ENCODE measurements at places on chromosomes 13 and 19.

DNA sequence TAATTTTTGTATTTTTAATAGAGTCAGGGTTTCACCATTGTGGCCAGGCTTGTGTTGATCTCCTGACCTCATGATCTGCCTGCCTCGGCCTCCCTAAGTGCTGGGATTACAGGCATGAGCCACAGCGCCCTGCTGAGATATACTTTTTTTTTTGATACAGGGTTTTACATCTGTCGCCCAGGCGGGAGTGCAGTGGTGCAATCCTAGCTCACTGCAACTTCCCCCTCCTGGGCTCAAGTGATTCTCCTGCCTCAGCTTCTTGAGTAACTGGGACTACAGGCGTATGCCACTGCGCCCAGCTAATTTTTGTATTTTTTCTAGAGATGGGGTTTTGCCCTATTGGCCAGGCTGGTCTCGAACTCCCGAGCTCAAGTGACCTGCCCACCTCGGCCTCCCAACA lies 2.0 kb downstream of the COLGALT1 start:
- DNase-seq, result no peak

DNA sequence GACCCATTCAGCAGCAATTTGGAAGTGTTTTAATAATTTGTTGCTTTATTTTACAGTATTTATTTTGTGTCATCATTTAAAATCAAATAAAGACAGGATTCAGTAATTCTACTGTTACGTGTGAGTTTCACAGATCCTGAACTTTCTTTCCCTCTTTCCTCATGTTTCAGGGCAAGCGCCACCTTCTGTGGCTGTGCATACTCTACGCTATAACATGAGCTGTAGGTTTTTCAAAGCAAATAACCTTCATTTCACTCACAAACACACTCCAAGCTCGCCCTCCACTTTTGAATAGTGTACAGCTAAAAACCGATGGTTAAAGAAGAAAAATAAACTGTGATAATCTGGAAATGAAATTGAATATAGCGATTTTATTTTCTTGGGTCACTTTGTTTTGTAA lies 753.3 kb downstream of the OLFM4 start:
- no peak for DNase-seq

GRCh38 chr19:13022111-13022858 lies 27.0 kb downstream of the NFIX start:
- no peak for DNase-seq

- DNase-seq, result no peak
Observed at GRCh38 chr19:8513036-8513686, 806 bp downstream of the ZNF414 start.

GRCh38 chr13:114007566-114007965 lies 33.7 kb upstream of the C13orf46 start:
- DNase-seq, result no peak

DNA sequence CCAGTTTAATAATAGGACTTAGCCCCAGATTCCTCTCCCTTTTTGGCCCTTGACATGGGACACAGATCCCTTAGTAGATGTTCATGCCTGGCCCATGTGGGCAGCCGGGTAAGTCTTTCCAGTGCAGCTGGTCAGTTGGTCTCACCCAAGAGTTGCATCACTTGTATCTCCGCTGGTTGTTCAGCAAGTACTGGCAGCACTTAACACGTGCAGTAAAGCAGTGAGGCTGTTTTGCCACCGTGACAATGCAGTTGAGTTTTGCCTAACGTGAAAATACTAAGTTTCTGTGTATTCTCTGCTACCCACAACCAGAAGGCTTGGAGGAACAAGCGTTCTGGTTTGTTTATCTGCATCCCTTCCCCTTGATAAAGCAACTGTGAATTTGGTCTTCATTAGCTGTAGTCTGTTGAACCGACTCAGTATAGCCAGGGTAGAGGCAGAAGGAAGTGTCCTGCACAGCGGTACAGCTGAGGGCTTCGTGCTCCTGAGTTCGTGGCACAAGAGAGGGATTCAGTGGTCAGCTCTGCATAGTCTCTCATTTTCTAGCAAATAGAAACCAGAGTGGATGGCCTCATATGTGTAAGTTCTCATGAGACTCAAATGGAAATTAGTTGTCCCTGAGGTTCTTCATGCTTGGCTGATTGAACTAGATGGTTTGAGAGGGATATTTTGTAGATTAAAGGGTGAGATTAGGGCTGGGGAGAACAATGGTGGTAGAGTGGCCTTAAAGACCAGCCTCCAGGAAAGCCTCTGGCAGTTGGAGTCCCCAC lies 50.3 kb downstream of the ARHGEF7 start:
- DNase-seq, result no peak

- no peak for DNase-seq
Observed at GRCh38 chr13:35593651-35594050, 117.2 kb upstream of the MAB21L1 start.

GRCh38 chr13:37375724-37376123 lies 222.8 kb downstream of the POSTN start:
- no peak for DNase-seq

GRCh38 chr19:35889370-35890112 lies 10.8 kb downstream of the NFKBID start:
- no peak for DNase-seq

DNA sequence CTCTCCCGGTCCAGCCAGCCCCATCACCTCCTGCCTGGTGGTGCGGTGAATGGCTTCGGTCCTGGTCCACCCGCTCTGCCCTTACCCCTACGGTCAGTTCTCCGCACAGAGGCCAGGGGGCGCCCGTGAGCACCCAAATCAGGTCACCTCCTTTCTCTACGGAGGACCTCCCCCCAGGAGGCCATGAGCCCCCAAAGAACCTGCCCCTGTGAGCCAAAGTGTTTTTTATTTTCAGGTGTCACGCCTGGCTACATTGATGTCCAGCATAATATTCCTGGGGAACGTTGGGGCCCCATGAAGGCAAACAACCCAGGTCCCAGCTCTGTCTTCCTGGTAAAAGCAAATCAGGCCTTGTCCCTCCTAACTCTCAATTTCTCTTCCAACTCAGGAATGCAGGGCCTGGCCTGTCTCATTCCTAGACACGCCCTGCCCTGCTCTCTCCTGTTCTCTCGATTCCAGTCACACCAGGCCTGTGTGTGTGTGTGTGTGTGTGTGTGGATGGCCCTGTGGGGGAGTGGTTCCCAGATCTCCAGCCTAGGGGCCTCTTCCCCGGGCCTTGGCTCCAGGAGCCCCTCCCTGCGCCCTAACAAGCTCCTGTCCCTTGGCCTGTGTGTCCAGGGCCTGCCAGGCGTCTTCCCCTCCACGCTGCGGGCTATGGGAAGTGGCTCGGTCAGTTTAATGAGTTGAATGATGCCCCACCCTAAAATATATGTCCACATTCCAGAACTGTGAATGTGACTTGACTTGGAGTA lies 9.7 kb upstream of the GIPC1 start:
- peak; percentile 71 for DNase-seq

GRCh38 chr19:29247051-29247450 lies 34.1 kb upstream of the UQCRFS1 start:
- DNase-seq, result no peak

DNA sequence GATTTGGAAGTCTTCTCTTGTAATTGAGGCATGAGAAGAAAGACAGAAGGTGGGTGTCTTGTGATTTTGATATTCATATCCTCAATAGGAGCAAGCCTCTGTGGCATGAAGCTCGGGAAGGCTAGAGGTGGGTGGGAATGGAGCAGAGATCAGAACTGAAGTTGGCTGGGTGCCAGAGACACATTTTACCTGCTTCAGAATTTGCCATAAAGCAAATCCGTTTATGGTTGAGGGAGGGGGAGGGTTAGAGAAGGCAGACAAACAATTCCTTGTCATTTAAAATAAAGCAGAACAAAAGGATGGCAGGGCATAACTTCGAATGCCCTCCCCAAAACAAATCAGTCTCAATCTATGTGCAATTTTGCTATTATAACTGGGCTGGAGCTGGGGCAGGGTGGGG lies 305.9 kb downstream of the KLF5 start:
- no peak for DNase-seq

- no peak for DNase-seq
Observed at GRCh38 chr13:114062754-114063153, 69.7 kb downstream of the RASA3 start.

GRCh38 chr19:9139609-9140158 lies 513 bp upstream of the ZNF317 start:
- no peak for DNase-seq

- no peak for DNase-seq
Observed at GRCh38 chr13:110237875-110238817, 68.8 kb downstream of the COL4A1 start.

- no peak for DNase-seq
Observed at GRCh38 chr19:3470500-3471128, 9.7 kb downstream of the SMIM24 start.

- peak; percentile 32 for DNase-seq
Observed at GRCh38 chr13:39410096-39410901, 192.7 kb downstream of the LHFPL6 start.

GRCh38 chr13:50082426-50083281 lies 67.4 kb downstream of the KCNRG start:
- peak; percentile 38 for DNase-seq

- no peak for DNase-seq
Observed at GRCh38 chr13:51035978-51036377, 75.1 kb downstream of the C13orf42 start.

DNA sequence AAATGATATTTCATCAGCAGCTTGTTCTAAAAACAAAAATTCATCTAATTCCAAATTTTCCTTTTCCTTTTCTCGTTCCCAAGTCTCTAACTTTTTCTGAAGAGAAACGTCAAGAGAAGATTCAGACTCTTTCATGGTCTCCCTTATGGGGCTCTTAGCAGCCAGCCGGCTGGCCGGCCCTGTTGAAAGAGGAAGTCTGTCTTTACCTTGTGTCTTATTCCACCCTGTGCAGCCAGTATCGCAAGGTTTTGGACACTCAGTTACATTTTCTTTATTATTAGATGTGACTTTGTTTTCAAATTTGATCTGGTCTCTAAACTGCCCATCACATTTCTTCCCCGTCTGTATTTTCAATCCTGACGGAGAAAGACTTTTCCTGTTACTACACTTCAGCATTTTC lies 142.3 kb downstream of the RNF17 start:
- DNase-seq, result no peak

GRCh38 chr13:31878052-31878451 lies 138.7 kb downstream of the RXFP2 start:
- DNase-seq, result no peak

DNA sequence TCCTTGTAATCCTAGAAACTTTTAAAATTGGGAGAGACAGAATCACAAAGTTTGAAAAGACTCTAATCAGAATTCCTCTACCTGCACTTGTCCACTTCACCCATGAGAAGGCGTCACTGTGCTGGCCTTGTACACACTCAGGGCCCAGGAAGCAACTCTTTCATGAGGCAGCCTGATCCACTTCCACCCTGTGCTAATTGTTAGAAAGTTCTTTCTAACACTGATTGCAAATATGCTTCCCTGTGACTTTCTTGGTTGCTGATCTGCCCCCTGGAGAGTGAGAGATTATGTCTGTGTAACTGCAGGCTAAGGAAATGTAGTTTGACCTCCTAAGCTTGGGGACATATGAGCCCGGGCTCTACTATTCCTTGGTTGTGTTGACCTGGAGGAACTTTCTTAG lies 494.6 kb downstream of the MYO16 start:
- no peak for DNase-seq

DNA sequence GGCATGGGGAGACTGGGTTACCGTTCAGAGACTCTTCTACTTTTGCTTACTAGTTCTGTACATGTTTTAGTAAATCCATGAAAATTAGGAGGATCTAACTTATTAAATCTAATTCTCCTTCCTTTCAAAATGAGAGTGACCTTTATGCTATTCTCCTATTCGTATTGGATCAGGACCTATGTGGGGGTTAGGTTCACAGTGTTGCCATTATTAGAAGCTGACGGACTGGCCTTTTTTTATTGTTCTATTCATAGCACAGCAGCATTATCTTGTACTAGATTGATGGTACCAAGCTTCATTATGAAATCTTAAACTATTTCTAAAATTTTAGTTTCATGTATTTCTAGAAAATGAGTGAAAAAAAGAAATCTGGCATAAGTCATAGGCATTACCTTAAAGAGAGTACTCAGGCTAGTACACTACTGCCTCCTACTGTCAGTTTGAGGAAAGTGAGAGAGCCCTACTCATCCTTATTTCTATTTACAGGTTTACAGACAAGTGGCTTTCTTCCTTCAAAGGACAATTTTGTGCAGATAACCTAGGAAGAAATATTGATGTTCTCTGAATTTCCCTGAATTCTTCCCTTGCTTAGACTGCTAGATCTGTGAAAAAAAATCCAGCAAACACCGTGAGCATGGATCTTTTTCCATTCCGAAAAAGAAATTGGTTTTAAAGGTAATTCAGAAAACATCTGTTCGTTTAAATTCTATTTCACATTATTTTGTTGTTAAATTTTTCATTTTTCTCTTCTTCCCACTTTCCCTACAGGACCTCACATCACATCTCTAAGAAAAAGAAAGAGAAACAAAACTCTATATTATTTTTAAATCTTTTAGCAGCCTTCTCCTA lies 485.5 kb downstream of the DIAPH3 start:
- no peak for DNase-seq

GRCh38 chr19:42255766-42256745 lies 1.1 kb upstream of the ERF start:
- DNase-seq, result no peak

GRCh38 chr13:44815623-44816022 lies 173.6 kb downstream of the NUFIP1 start:
- DNase-seq, result peak; percentile 82

GRCh38 chr13:102187313-102187712 lies 214.5 kb downstream of the FGF14 start:
- DNase-seq, result no peak

DNA sequence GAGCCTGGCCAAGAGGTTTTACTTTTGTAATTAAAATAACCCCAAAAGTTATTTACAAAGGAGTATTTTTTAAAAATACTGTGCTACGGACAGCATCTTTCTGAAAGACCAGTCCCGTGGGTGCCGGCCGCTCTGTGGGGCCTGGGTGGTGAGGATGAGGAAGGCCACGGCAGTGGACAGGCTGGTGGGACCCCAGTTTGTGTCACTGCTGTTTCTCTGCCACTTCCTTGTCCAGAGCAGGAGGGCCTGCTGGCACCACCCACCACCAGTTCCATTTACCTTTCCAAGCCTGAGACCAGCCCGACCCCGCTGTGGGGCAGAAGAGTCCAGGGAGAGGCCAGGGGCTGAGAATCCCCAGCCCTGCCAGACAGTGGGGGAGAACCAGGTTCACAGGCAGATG lies 23.8 kb downstream of the ELAVL1 start:
- no peak for DNase-seq

DNA sequence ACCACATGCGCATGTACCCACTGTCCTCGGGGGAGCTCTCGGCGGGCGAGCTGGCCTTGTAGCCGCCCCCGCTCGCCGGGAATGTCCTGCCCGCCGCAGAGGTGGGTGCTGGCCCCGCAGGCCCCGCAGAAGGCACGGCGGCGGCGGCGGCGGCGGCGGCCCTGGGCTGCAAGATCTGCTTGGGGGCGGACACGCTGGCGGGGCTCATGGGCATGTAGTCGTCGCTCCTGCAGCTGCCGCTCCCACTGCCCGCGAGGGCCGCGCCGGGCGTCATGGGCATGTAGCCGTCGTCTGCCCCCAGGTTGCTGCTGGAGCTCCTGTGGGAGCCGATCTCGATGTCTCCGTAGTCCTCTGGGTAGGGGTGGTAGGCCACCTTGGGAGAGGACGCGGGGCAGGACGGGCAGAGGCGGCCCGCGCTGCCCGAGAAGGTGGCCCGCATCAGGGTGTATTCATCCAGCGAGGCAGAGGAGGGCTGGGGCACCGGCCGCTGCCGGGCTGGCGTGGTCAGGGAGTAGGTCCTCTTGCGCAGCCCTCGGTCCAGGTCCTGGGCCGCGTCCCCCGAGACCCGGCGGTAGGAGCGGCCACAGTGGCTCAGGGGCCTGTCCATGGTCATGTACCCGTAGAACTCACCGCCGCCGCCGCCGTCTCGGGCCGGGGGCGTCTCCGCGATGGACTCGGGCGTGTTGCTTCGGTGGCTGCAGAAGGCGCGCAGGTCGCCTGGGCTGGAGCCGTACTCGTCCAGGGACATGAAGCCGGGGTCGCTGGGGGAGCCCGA lies 2.4 kb downstream of the IRS2 start:
- DNase-seq, result no peak
